RCC 7860 (cell line): ENCODE measurements at places on chromosomes 1 and 21.
A peak's percentile ranks its signal among the peaks of the same experiment; 100 is the strongest.

GRCh38 chr1:186680245-186681061, at the start of gene PTGS2:
TSS of gene PTGS2 (minus strand) at chr1:186680423. CDS start at chr1:186680290, 133 bp downstream.
- peak; percentile 14 for DNase-seq

GRCh38 chr21:28959367-28960099, 33.1 kb downstream of the LTN1 start:
- peak; percentile 84 for DNase-seq

DNA sequence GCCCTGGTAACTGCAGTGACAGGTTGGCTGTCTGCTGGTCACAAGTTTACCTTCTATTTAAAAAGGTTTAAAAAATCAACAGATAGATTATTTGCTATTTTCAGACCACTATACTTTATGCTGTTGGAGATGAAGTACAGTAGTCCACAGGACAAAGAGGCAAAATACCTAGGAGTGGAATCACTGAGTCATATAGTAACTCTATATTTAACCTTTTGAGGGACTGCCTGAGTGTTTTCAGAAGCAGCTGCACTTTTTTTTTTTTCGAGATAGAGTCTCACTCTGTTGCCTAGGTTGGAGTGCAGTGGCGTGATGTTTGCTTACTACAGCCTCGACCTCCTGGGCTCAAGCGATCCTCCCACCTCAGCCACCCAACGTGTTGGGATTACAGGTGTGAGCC, 11.7 kb downstream of the CNIH4 start:
- no peak for DNase-seq

- no peak for DNase-seq
Measured at GRCh38 chr1:203473281-203473680, 2.3 kb upstream of the PRELP start.

GRCh38 chr1:74689621-74690363, 16.2 kb upstream of the ERICH3 start:
- DNase-seq: peak; percentile 38

- DNase-seq: no peak
Measured at GRCh38 chr1:232101231-232101630, 474.6 kb downstream of the DISC1 start.
